GM19239 (cell line): ENCODE measurements at places on chromosomes 4 and X.

DNA sequence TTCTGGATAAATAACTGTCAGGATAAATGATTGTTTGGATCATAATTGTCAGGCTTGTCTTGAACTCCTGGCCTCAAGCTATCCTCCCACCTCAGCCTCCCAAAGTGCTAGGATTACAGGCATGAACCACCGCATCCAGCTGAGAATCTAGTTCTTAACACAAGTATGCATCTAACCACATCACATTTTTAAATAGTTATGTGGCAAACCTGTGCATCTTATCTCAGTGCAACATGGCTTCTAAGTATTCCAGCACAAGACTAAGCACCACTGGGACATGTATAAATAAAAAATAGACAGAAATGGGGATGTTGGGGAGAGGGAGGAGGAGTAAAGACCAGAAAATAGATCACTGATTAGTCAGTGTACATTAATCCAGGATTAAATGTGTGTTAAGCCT is 74.7 kb upstream of the TBL1X start:
- no peak for DNase-seq

GRCh38 chrX:150094375-150094774 is 156.1 kb upstream of the EOLA2 start:
- DNase-seq = no peak

DNA sequence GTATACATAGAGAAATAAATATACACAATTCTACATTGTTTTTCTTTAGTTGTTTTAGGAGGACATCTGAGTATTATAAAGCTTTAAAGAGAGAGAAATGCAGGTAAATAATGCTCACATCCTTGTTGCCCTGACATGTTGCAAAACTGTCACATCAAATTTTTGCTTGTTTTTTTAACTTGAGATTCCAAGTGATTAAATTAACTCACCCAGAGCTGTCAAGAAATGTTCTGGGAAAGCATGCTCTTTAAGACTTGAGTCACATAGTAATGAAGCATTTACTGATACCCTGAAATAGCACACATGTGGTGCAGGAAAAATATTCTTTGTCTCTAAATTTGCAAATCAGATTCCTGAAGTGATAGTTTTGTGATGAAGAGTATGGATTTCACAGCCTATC is 665.6 kb downstream of the FSTL5 start:
- no peak for DNase-seq

GRCh38 chr4:3415471-3416141 is 26.2 kb upstream of the HGFAC start:
- no peak for DNase-seq

DNA sequence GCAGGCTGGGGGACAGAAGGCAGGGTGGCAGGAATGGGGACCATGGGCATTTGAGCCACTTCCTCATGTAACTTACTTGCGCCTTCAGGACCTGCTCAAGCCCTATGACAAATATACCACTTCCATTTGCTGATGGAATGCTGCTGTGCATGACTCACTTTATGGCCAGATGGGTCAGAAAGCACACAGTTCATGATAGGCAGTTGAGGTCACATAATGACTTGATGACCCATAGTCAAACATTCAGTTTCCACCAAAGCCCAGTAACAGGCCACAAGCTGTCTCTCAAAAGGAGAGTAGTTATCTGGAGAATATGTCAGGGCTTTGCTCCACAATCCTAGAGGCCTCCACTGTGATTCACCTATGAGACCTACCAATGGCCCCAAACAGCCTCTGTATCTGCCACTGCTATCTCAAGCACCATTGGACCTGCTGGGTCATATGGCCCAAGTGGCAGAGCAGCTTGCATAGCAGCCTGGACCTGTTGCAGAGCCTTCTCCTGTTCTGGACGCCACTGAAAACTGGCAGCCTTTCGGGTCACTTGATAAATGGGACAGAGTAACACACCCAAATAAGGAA is 5.3 kb upstream of the PAPSS1 start:
- DNase-seq = no peak

GRCh38 chr4:155032521-155033229 is 175.8 kb upstream of the NPY2R start:
- DNase-seq = no peak

DNA sequence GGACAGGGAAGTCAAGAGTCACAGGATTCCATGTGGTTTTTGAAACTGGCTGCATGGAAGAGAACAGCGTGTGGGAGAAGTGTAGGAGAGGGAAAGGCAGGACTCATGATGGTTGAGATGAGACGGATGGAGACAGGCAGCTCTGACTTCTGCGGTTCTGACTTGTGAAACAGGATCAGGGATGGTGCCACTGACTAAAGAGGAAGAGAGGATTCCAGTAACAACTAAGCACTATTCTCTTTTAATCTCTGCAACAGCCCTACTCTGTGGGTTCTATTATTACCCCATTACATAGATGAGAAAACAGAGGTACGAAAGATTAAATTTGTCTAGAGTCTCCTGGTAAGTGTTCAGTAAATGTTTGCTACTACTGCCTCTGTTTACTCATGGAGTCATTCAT is 156.3 kb downstream of the CBR4 start:
- no peak for DNase-seq

DNA sequence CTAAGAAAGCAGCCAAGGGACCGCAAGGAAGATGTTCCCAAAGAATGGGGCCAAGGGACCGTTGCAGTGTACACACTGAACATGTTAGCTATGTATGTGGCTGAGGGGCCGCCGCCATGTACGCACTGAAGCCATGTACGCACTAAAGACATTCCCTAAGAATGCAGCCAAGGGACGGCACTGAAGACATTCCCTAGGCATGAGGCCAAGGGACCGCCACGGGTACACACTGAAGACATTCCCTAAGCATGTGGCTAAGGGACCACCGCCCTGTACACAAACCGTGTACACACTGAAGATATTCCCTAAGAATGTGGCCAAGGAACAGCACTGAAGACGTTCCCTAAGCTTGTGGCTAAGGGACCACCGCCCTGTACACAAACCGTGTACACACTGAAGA is 54.0 kb downstream of the DHRSX start:
- no peak for DNase-seq

DNA sequence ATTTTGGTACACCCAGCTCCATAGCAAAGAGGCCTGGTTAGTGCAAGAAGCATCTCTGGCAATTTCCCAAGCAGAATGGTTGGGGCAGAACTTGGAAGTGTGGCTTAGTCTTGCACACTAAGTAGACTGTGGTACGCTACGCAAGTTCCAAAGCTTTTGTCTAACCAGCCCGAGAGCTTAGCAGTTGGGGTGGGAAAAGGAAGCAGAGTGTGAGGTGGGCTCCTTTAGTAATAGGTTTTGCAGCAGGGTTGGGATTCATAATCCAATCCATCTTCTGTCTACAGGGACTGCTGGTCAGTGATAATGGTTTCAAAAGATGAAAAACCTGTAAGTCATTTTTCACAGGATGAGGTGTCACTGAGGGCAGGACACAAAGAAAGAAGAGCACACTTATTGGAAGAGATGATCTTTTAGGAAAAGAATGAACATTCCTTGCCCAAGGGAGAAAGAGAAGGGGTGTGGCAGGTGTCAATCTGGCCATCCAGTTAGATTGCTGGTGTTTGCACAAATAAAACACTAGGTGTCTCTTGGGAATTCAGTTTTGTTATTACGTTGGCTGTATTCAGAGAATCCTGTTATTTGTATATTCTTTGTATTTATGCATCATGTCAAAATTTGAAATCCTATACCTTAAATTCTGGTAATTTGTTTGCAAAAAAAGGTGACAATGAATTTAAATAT is 244.3 kb downstream of the GPAT3 start:
- no peak for DNase-seq
